ENCODE measurements at places on chromosomes 13 and 19.

GRCh38 chr13:51759240-51759639 lies 44.7 kb downstream of the DHRS12 start:
- DNase-seq = peak; percentile 50

- no peak for DNase-seq
These were observed 3.5 kb downstream of the SSBP4 start for GRCh38 chr19:18422530-18423191.

DNA sequence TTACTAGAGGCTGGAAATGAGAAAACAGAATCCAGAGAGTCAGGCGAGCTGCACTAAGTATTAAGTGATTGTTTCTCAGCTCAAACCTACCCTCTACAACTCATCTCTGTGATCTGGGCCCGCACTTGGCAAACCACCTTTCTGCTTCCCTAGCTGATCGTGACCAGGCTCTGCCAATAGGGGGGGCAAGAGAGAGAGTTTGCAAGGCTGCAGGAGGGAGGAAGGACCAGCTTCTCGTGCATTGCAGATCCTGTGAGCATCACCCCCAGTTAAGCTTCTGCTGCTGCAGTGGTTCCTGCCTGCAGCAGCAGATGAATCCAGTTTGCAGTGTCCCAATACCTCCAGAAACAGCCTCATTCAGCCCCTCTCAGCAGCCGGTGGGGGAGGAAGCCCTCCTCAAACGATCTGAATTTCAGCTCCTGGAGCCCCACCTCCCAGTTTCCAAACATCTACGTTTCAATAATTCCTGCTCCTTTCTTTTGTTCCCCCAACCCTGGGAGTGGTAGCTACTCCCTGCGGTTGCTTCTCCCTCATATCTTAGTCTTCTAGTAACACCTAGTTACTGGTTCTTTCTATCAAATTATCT lies 20.0 kb downstream of the XRCC1 start:
- peak; percentile 82 for DNase-seq

GRCh38 chr13:49869519-49869918 lies 66.6 kb downstream of the SPRYD7 start:
- DNase-seq = no peak

DNA sequence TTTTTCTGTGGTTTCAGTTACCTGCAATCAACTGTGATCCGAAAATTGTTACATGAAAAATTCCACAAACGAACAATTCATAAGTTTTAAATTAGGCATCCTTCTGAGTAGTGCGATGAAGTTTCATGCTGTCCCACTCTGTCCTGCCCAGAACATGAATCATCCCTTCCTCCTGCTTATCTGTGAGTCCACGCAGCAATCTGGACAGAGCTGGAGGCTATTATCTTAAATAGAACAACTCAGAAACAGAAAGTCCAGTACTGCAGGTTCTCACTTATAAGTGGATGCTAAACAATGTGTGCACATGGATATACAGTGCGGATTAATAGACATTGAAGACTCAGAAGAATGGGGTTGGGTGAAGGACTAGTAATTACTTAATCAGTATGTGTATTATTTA lies 583.7 kb upstream of the SPRY2 start:
- no peak for DNase-seq

GRCh38 chr19:29211562-29212355 lies 1.2 kb downstream of the UQCRFS1 start:
- DNase-seq = peak; percentile 31

DNA sequence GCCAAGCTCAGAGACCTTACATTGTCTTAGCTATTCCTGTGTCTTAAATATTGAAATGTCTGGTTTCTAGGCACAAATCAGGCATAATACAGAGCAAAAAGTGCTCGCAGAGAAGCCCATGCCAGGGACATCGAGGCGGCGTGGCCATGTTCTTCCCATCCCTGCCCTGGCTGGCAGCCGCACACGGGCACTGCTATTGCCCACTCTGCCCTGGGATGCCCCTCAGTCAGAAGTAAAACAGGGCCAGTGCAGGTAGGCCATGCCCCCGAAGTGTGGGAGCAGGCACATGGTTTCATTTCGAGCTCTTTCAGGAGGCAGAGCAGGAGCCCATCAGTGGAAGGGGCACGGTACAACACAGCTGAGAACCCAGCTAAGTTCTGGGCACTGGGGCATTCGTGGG lies 113.5 kb downstream of the COL4A1 start:
- DNase-seq = no peak

GRCh38 chr19:23999821-24000610 lies 85.3 kb downstream of the ZNF726 start:
- no peak for DNase-seq

GRCh38 chr13:19179916-19180315 lies 1.7 kb downstream of the TUBA3C start:
- DNase-seq = no peak

- DNase-seq = no peak
These were observed 6.5 kb upstream of the ERVV-1 start for GRCh38 chr19:53007200-53007599.

GRCh38 chr19:16894080-16894479 lies 5.3 kb downstream of the F2RL3 start:
- DNase-seq = no peak

GRCh38 chr19:51681286-51681941 lies 11.7 kb upstream of the SPACA6 start:
- no peak for DNase-seq

- no peak for DNase-seq
These were observed 128.1 kb downstream of the EFNB2 start for GRCh38 chr13:106407338-106407737.

DNA sequence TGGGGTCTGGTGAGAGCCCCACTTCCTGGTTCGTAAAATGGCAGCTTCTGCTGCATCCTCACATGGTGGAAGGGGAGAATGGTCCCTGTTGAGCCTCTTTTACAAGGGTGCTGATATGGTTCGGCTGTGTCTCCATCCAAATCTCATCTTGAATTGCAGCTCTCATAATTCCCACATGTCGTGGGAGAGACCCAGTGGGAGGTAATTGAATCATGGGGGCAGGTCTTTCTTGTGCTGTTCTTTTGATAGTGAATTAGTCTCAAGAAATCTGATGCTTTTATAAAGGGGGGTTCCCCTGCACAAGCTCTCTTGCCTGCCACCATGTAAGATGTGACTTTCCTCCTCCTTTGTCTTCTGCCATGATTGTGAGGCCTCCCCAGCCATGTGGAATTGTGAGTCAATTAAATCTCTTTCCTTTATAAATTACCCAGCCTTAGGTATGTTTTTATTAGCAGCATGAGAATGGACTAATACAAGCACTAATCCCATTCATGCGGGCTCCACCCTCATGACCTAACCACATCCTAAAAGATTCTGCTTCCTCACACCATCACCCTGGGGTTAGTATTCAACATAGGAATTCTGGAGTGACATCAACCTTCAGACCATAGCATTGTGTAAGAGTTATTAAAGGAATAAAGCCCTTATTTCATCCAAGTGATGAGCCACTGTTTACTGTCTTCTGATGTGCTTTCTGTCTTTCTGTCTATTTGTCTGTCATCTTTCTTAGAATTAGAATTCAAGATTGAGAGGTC lies 159.0 kb upstream of the IRS2 start:
- DNase-seq = peak; percentile 38

- no peak for DNase-seq
These were observed 26.8 kb upstream of the ACOD1 start for GRCh38 chr13:76921516-76921915.

- no peak for DNase-seq
These were observed 41.7 kb upstream of the ZNF91 start for GRCh38 chr19:23436944-23437343.

GRCh38 chr19:55041627-55042343 lies 3.7 kb upstream of the GP6 start:
- no peak for DNase-seq

DNA sequence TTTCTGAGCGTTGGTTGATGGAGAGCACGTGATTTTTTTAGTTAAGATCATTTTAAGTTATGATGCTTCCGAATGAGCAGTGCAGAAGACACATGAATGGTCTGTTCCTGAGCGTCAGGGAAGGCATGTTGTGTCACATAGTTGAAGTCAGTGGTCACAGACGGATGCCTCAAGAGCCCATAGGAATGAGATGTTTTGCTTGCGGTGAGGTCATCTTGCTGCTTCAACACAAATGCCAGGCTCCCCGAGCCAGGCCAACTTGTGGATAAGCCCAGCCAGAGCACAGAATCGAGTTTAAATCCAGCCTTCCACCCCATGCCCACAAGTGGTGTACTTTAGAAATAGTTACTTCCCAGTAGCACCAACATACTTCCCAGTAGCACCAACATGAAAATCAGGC lies 5.4 kb downstream of the UPF3A start:
- DNase-seq = peak; percentile 52

DNA sequence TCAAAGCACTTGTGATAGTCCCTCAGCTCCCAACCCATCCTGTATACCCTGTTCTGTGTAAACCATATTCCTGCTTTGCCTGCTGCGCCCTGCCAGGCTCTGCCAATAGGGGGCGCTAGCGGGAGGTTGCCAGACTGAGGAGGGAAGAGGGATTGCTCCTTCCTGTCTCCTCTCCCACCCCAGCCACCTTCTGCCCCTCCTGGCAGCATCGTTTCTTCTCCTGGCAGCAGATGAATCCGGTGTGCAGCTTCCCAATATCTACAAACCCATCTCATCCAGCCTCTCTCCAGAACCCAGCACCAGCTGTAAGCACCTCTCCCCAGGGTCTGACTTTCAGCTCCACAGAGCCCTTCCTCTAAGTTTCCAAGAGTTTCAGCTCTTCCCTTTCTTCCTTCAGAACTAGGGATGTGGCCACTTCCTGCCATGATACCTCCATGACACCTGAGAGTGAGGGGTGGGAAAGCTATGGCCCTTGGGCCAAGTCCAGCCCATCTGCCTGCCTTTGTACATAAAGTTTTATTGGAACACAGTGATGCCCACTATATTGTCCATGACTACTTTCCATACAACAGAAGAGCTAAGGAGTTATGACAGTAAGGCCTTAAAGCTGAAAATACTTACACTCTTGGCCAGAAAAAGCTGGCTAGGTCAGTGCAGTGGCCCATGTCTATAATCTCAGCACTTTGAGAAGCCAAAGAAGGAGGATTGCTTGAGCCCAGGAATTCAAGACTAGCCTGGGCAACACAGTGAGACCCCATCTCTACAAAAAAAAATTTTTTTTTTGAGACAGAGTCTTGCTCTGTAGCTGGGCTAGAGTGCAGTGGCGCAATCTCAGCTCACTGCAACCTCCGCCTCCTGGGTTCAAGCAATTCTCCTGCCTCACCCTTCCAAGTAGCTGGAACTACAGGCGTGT lies 34.5 kb upstream of the ATP1A3 start:
- no peak for DNase-seq

GRCh38 chr13:25973085-25973484 lies 78.7 kb downstream of the SHISA2 start:
- no peak for DNase-seq

- peak; percentile 25 for DNase-seq
These were observed 6.2 kb upstream of the NUP58 start for GRCh38 chr13:25295228-25295627.
